Panc1 (cell line): ENCODE measurements at places on chromosomes 3 and 15. TPM values are rescaled to one million over a fixed set of nuclear protein-coding genes. Genes with fewer than 3 reads are reported as not detected.

Gene GOLGA8S
- 0.15 TPM for total RNA-seq

Gene TBCCD1
- 14.5 TPM for total RNA-seq

Gene RAD18
- total RNA-seq, result 13.8 TPM

Gene GASK1A
- not detected for total RNA-seq

Gene TMOD3
- total RNA-seq, result 53.4 TPM

Gene PLCL2
- total RNA-seq, result 3.0 TPM

Gene OR5H1
- total RNA-seq, result not detected

Gene PIK3R4
- 26.1 TPM for total RNA-seq

Gene GOLGA6L7
- not detected for total RNA-seq

Gene SEC22A
- total RNA-seq, result 22.7 TPM

Gene MGLL
- 2.1 TPM for total RNA-seq
